Lower lobe of right lung (tissue), 2 donors: ENCODE measurements at places on chromosomes 13 and 19. TPM values are rescaled to one million over a fixed set of nuclear protein-coding genes. Genes with fewer than 3 reads are reported as not detected.

GRCh38 chr13:73580513-73581267 lies 521.9 kb downstream of the KLF5 start:
- no peak for DNase-seq

DNA sequence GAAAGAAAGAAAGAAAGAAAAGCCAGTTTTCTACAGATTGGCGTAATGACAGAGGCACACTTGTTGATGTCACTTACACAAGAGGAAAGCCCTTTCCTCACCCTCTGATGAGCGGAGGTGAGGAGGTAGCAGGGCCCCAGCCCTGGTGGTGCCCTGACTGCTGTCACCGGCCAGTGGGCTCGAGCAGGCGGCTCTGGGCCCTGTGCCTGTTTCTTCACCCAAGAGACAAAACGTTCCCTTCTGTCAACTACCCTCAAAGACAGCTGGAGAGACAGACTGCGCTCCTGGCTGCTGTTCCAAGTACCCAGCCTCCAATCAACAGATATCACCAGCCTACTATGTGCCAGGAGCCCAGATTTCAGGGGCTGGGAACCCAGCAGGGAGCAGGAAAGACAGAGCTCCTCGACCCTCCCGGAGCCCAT lies 10.1 kb downstream of the EPS15L1 start:
- DNase-seq, result no peak

KCNC3 gene
- 11.1 TPM for total RNA-seq

- DNase-seq, result no peak
Observed at GRCh38 chr13:42266473-42266872, 5.5 kb upstream of the AKAP11 start.

DNA sequence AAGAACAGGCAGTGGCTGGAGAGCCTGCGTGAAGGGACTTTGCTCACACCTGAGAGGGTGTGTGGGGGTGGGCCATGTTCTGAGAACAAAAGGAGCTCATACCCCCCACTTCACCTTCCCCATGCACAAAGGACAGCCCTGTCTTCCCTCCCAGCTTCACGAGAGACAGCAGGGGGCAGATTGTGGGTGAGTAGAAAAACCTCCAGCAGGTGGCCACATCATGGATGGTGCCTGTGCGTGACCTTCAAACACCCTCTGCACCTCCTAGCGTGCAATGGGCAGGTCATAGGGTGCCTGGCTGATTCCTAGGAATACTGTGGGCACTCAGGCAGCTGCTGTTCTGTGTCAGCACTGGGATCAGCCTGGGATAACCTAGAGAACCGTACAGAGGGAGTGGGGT lies 36.3 kb upstream of the PSG9 start:
- no peak for DNase-seq

- no peak for DNase-seq
Observed at GRCh38 chr19:54674021-54674617, 11.3 kb downstream of the LILRB4 start.

- DNase-seq, result no peak
Observed at GRCh38 chr19:35403116-35403760, 32.4 kb downstream of the GPR42 start.

SELENOV gene
- not detected for total RNA-seq

ZNF584 gene
- 10.0 TPM for total RNA-seq
